ENCODE measurements at places on chromosomes 11 and 22.

- no peak overlapping the region for H3K4me3 ChIP-seq
- DNase-seq, result no peak
These were observed 91.1 kb upstream of the LMO1 start for GRCh38 chr11:8354622-8355415.

- no peaks in the 10 kb centered on the region for H3K27me3 ChIP-seq
- no peak overlapping the region for H3K27ac ChIP-seq
- peaks cover 28% of the 10 kb centered on the region for H3K4me1 ChIP-seq
- peaks cover 7% of the 10 kb centered on the region for H3K36me3 ChIP-seq
- H3K4me3 ChIP-seq, result peak overlapping the region; percentile 51
These were observed 1.3 kb downstream of the PARVB start for GRCh38 chr22:44025171-44026065.

DNA sequence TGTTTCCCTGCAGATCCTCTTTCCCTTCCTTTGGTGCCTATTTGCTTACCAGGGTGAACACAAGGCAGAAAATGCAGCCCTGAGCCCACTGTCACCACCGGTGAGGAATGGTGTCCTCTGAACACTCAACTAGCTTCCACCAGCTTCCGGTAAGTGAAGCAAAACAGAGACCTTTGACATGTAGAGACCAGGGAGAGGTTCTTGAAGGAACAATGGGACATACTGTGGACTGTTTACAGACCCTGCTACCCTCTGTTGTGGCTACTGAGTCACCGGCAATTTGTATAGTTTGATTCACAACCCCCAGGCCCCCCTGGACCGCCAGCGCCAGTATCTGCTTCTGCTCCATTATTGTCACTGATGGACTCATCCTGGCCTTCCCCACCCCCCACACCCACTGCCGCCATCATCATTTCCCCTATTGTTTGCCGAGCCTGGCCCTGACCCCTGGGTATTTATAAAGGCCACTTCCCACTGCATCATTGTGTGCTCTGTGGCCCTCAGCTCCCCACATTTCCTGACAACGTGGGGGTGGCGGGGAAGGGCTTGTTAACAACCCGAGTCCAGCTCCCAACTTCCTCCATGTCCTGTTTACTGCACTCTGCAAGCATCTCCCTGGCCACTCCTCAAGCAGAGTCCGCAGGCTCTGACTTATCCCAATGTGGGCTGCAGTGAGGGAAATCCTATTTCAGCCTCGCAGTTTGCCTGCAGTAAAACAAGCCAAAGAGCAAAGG, 252.9 kb downstream of the ETS1 start:
- peak; percentile 77 for DNase-seq
- no peaks in the 10 kb centered on the region for H3K27me3 ChIP-seq

DNA sequence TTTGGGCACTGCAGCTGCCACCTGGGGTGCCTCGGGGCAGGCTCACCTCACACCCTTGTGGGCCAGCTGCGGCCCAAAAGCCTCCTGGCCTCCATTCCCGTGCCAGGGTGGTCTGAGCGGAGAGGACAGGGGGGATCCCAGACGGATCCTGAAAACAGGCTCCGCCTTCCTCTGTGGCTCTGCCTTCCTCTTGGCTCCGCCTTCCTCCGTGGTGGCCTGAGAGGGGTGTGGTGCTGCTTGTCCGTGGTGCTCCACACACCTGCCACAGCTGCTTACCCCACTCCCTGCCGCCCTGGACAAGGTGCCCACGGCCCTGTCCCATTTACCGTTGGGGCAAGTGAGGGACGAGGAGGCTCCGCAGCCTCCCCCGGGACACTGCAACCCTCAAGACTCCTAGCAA, 23.2 kb upstream of the KCNQ1OT1 start:
- H3K27ac ChIP-seq, result no peak overlapping the region
- DNase-seq, result no peak
- H3K36me3 ChIP-seq, result no peaks in the 10 kb centered on the region
- H3K4me3 ChIP-seq, result no peak overlapping the region

- no peak for DNase-seq
- no peak overlapping the region for H3K4me3 ChIP-seq
- H3K27ac ChIP-seq, result no peak overlapping the region
- H3K27me3 ChIP-seq, result no peaks in the 10 kb centered on the region
- no peaks in the 10 kb centered on the region for H3K4me1 ChIP-seq
- peaks cover 2% of the 10 kb centered on the region for H3K36me3 ChIP-seq
These were observed 15.2 kb downstream of the FCHSD2 start for GRCh38 chr11:73126804-73127480.

- H3K27me3 ChIP-seq, result peaks cover 63% of the 10 kb centered on the region
- H3K36me3 ChIP-seq, result no peaks in the 10 kb centered on the region
- H3K27ac ChIP-seq, result no peak overlapping the region
- H3K4me1 ChIP-seq, result peaks cover 48% of the 10 kb centered on the region
- H3K4me3 ChIP-seq, result peak overlapping the region; percentile 24
These were observed 534 bp downstream of the WNT7B start for GRCh38 chr22:45976254-45977002.

DNA sequence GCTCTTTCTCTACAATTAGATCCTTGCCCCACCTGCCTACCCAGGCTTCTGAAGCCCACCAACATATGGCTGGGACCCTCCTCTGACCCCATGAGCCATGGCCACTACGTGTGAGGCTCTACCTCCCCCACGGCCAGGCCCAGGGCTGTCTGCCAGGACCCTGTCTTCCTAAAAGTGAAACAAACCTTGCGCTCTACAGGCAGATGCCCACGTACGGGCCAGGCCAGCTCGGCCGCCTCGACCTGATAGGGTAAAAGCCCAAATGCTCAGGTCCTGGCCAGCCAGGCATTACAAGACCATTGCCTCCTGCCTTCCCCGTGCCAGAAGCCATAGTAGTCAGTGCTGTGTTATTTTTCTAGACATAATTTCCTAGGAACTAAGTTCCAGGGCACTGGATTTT, 1496.4 kb downstream of the BRD1 start:
- H3K4me1 ChIP-seq, result peaks cover 6% of the 10 kb centered on the region
- DNase-seq, result no peak
- H3K27ac ChIP-seq, result no peak overlapping the region
- no peaks in the 10 kb centered on the region for H3K27me3 ChIP-seq
- no peak overlapping the region for H3K4me3 ChIP-seq
- H3K36me3 ChIP-seq, result no peaks in the 10 kb centered on the region

All from SJSA1 (cell line).